NCI-H187 treated with DMSO at 0.1 percent for 48 hours (cell line): ENCODE measurements at places on chromosomes 5 and 9.

- DNase-seq, result no peak
Measured at GRCh38 chr9:113139225-113139829, 11.5 kb upstream of the SLC31A2 start.

- no peak for DNase-seq
Measured at GRCh38 chr5:55440188-55440646, 94.5 kb downstream of the PLPP1 start.

DNA sequence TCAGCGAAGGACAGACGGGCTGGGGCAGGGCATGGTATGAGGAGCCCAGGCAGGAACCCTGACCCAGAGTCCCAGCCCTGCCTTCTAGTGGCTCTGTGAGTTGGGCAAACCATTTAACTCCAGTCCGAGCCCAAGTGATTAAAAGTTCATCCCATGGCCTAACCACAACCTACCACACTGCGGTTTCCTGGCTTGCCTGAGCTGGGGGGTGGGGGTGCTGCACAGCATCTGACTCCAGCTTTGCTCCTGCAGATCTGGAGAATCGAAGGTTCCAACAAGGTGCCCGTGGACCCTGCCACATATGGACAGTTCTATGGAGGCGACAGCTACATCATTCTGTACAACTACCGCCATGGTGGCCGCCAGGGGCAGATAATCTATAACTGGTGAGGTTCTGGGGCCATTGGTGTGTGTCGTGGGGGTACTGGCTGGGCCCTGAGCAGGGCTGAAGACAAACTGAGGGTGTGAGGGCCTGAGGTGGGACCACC lies 49.0 kb downstream of the STOM start:
- DNase-seq, result no peak

- no peak for DNase-seq
Measured at GRCh38 chr5:2432076-2432920, 319.2 kb downstream of the IRX2 start.

DNA sequence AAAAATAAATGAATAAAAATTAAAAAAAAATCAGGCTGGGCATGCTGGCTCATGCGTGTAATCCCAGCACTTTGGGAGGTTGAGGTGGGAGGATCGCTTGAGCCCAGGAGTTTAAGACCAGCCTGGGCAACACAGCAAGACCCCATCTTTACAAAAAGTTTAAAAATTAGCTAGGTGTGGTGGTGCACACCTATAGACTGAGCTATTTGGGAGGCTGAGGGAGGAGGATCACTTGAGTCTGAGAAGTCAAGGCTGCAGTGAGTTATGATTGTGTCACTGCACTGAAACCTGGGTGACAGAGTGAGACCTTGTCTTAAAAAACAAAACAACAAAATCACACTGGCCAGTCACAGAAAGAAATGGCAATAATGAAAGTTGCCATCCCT lies 3.4 kb upstream of the CNTRL start:
- DNase-seq, result no peak

DNA sequence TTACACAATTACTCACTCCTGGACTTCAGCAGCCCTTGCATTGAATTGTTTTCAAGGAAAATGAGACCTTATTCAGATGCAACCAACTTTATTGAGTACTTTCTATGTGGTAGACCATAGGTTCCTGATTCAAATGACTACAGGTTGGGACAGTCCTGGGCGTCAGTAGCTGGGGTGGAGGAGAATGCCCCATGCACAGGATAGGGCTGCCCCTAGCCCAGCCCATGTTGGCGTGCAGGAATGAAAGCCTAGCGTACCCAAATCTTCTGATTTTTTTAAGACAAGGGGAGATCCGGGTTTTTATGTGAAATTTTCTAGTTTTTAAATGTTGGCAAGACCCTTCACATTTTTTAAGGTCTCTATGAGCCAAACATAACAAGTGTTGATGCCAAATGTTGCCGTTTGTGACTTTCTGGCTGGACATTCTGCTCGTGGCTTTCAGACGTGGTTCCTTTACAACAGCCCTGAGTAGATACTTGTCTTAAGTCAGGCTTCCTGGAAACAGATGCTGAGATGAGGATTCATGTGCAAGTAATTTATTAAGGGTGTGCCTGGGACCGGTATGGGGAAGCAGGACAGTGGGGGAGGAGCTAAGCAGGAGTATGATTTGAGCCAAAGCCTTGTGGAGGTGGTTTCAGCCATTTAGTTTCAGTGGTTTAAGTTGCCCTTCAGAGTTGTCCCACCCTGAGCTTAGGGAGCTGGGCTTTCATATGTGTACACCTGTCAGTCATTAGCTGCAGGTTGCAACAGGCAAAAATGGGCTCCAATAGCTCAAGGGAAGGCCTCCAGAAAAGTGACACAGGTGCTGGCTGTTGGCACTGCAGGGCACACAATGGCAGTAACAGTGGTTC lies 154.1 kb downstream of the NTRK2 start:
- no peak for DNase-seq
